ENCODE measurements at places on chromosomes 2 and 18. TPM values are rescaled to one million over a fixed set of nuclear protein-coding genes. Genes with fewer than 3 reads are reported as not detected.

GRCh38 chr2:10193851-10194820 is 71.6 kb downstream of the RRM2 start:
- no peaks in the 10 kb centered on the region for H3K36me3 ChIP-seq
- no peaks in the 10 kb centered on the region for H3K27me3 ChIP-seq
- no peaks in the 10 kb centered on the region for H3K4me1 ChIP-seq
- DNase-seq, result no peak
- H3K4me3 ChIP-seq, result no peak overlapping the region
- no peak overlapping the region for H3K27ac ChIP-seq

GRCh38 chr2:216491793-216492596 is 6.6 kb upstream of the RPL37A start:
- no peaks in the 10 kb centered on the region for H3K4me1 ChIP-seq
- DNase-seq, result no peak
- no peak overlapping the region for H3K4me3 ChIP-seq

- no peaks in the 10 kb centered on the region for H3K27me3 ChIP-seq
- peaks cover 2% of the 10 kb centered on the region for H3K4me1 ChIP-seq
- H3K4me3 ChIP-seq, result no peak overlapping the region
- DNase-seq, result no peak
- no peak overlapping the region for H3K27ac ChIP-seq
Measured at GRCh38 chr18:24039671-24040070, 25.1 kb downstream of the TTC39C start.

DNA sequence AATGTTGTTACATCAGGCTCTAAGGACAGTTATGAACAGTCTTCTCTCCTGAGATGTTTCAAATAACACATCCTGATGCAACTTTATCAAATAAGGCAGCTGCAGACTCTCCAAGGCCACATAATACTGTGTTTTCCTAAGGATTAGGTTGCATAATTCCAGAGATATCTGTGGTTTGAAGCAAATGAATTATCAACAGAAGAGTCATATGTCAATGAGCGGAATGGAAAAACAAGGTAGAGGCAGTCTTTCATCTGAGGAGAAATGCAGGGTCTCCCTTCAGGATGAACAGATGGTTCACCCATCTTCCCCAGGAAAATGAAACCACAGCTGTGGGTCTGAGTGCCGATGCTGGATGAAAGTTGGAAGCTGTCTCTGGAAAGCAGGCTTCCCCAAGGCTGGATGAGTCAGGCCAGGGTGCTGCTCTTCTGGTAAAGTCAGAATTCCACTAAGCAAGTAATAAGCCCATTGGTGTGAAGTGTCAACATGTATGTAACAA is 22.2 kb downstream of the LYG1 start:
- H3K27ac ChIP-seq, result no peak overlapping the region
- no peak for DNase-seq
- H3K4me3 ChIP-seq, result no peak overlapping the region
- no peaks in the 10 kb centered on the region for H3K27me3 ChIP-seq
- no peaks in the 10 kb centered on the region for H3K4me1 ChIP-seq
- no peaks in the 10 kb centered on the region for H3K36me3 ChIP-seq

DNA sequence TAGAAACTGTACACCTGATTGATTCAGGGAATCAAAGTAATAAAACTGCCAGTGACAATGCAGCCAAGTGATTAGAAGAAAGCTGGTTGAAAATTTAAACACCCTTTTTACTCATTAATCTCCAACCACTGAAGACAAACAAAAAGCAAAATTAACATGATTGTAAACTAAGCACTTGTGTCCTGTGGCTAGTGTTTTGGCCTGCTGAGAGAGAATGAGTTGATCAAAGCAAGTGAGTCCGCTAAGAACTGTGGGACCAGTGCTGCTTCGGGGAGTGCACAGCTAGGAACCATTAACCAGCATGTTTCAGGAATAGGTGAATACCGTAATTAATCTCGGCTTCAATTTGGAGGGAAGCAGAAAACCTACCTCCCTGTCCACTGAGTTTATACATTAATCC is 13.6 kb upstream of the PAPOLG start:
- H3K27me3 ChIP-seq, result no peaks in the 10 kb centered on the region
- no peak overlapping the region for H3K27ac ChIP-seq
- H3K36me3 ChIP-seq, result no peaks in the 10 kb centered on the region
- no peak overlapping the region for H3K4me3 ChIP-seq
- H3K4me1 ChIP-seq, result no peaks in the 10 kb centered on the region

GRCh38 chr2:190986221-190986953 is 27.6 kb downstream of the STAT1 start:
- no peak for DNase-seq
- H3K4me1 ChIP-seq, result peaks cover 13% of the 10 kb centered on the region

- peaks cover 8% of the 10 kb centered on the region for H3K4me1 ChIP-seq
- peak; percentile 58 for DNase-seq
- H3K27ac ChIP-seq, result no peak overlapping the region
- H3K27me3 ChIP-seq, result no peaks in the 10 kb centered on the region
- H3K4me3 ChIP-seq, result no peak overlapping the region
- no peaks in the 10 kb centered on the region for H3K36me3 ChIP-seq
Measured at GRCh38 chr2:219551441-219552381, 7.9 kb downstream of the TMEM198 start.

Gene RASGRP3
- total RNA-seq, result 9.9 TPM

Gene ILKAP
- total RNA-seq, result 21.1 TPM

Gene DNAJC5G
- not detected for total RNA-seq

Measured in liver (tissue), 10 donors.